ENCODE measurements at places on chromosomes 13 and 19.

- DNase-seq, result no peak
Measured at GRCh38 chr13:23680845-23681669, 110.8 kb downstream of the TNFRSF19 start.

- no peak for DNase-seq
Measured at GRCh38 chr13:113547238-113547971, 37.1 kb upstream of the TFDP1 start.

DNA sequence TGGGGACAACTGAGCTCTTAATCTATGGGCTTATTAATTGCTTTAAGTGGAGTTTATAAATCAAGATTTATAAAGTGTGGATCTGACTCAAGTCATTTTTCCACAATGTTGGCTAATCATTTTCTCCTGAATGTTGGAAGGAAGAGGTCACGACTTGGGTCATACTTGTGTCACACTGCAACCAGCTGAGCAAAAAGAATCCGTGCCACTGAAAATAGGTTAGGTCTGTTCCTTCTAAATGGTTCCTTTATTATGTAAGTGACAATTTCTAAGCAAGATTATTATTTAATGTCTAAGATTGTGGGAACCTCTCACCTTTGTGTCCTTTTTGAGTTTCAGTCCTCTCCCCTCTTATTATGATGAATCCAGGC is 178.6 kb downstream of the SHISA2 start:
- DNase-seq, result no peak

DNA sequence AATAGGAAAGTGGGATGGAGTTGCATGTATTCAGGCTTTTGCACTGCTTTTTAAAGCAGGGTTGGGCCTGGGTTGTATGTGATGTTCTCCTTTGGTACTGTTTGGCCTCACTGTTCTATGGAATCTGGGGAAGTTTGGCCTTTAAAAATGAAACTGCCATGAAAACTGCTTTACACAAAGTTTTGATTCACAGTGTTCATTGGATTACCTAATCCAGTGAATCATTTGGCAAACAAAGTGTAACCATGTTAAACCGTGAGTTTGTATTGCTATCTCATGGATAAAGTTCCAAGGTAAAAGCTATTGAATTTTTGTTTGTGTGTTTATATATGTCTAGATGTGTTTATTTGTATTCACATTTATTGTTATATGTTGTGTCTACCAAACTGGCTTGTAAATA is 1658.6 kb downstream of the OLFM4 start:
- DNase-seq, result no peak

- no peak for DNase-seq
Measured at GRCh38 chr19:9645472-9645871, 24.4 kb upstream of the ZNF561 start.

- no peak for DNase-seq
Measured at GRCh38 chr19:35363001-35363590, 4.8 kb downstream of the FFAR3 start.

Measured in NT2/D1 (cell line).